ENCODE measurements at places on chromosomes 6 and 20.

- no peak for DNase-seq
Observed at GRCh38 chr6:35048031-35048613, 93.0 kb downstream of the TCP11 start.

DNA sequence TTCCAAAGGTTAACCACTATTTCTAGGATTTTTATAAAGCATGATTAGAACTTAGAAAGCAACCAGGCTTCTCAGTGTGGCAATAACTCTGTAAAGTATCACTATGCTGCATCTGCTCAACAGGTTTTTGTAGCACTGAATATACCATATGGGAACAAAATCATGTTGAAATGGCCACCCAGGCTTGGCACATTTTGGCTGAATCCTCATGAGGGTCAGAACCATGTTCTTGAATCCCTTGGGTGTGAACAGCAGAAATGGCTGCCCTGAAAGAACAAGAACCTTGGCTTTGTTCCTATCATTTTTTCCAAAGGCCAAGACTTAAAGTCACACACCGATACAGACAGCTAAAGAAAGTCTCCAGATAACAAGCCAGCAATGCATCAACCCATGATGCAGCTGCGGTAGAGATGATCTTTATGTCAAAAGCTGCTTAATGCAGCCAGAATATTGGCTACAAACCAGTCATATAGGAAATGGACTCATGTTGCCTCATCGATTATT lies 283.0 kb upstream of the NOX3 start:
- no peak for DNase-seq

DNA sequence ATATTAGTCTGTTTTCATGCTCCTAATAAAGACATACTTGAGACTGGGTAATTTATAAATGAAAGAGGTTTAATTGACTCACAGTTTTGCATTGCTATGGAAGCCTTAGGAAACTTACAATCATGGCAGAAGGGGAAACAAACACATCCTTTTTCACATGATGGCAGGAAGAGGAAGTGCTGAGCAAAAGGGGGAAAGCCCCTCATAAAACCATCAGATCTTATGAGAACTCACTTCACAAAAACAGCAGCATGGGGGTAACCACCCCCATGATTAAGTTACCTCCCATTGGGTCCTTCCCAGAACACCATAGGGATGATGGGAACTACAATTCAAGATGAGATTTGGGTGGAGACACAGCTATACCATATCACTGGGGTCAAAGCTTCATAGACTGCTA lies 254.2 kb downstream of the ERMARD start:
- no peak for DNase-seq

DNA sequence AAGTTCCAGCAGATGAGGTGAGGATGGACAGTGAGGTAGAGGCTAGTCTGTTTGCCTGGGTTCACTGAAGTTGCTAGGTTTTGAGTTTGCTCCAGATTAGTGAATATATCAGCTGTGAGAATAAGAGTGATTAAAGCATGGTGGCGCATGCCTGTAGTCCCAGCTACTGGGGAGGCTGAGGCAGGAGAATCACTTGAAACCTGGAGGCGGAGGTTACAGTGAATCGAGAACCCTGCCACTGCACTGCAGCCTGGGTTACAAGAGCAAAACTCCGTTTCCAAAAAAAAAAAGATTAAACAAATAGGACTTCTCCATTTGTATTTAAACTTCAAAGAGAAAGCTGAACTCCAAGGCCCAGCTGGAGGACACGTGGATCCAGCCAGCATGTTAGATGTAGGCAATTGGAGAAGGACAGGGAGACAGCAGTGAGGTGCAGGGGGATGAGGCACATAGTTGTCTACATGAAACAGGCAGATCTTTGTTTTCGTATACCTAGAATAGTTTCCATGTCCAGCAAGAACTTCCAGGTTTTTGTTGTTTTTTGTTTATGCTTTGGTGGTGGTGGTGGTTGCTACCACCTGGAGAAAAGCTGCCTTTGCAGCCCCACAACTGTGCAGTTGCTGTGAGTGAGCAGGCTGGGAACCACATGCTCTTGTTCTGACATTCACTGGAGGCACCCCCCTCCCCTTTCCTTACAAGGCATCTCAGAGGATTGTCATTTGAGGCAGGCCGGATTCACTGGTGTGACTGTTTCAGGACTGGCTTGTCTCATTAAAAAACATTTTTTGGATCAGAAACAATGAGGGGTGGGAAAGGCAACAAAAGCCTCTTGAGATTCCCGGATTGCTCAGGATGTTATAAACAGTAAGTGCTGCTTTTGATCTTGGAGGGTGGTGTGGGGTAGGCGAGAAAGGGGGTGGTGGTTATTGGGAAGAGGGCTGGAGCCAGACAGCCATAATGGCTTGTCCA lies 72.3 kb downstream of the JARID2 start:
- no peak for DNase-seq

GRCh38 chr6:89051676-89052075 lies 28.9 kb upstream of the PNRC1 start:
- DNase-seq, result no peak

DNA sequence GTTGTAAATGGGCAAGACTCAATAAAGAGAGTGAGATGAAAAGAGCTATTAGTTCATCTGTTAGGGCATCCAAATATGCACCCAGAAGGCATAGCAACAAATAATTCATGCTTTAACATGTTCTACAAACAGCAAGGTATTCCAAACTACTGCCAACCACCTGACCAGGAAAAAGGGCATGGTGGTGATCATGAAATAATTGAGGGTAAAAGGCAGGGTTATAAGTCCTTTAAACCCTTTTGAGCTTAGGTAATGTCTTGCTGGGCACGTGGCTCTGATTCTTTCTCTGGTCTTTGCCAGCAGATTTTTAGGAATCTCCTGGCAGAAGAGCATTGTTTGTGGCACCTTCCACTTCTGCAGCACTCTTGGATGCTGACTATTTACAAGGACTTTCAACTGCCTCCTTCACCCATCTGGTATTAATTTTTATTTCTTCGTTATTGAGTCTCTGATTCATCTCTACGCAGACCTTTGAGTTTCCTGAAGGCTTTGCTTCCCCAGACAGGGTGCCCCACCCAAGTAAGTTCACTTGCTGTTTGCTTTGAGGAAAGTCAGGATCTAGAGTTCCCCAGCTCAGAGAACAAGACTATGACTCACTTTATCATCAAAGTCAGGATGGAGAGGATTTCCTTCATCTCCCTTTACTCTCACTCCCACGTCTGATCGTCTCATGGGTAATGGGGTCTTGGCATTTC lies 83.4 kb upstream of the NEDD9 start:
- no peak for DNase-seq

DNA sequence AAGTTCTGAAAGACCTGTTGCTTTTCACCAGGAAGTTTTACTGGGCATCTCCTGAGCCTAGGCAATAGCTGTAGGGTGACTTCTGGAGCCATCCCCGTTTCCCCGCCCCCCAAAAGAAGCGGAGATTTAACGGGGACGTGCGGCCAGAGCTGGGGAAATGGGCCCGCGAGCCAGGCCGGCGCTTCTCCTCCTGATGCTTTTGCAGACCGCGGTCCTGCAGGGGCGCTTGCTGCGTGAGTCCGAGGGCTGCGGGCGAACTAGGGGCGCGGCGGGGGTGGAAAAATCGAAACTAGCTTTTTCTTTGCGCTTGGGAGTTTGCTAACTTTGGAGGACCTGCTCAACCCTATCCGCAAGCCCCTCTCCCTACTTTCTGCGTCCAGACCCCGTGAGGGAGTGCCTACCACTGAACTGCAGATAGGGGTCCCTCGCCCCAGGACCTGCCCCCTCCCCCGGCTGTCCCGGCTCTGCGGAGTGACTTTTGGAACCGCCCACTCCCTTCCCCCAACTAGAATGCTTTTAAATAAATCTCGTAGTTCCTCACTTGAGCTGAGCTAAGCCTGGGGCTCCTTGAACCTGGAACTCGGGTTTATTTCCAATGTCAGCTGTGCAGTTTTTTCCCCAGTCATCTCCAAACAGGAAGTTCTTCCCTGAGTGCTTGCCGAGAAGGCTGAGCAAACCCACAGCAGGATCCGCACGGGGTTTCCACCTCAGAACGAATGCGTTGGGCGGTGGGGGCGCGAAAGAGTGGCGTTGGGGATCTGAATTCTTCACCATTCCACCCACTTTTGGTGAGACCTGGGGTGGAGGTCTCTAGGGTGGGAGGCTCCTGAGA lies at the start of gene HFE:
Gene HFE, plus strand, starts transcription at position 146 of the 832 bp plus-strand sequence. Its CDS starts 12 bp downstream, at position 158.
- DNase-seq, result peak; percentile 23

DNA sequence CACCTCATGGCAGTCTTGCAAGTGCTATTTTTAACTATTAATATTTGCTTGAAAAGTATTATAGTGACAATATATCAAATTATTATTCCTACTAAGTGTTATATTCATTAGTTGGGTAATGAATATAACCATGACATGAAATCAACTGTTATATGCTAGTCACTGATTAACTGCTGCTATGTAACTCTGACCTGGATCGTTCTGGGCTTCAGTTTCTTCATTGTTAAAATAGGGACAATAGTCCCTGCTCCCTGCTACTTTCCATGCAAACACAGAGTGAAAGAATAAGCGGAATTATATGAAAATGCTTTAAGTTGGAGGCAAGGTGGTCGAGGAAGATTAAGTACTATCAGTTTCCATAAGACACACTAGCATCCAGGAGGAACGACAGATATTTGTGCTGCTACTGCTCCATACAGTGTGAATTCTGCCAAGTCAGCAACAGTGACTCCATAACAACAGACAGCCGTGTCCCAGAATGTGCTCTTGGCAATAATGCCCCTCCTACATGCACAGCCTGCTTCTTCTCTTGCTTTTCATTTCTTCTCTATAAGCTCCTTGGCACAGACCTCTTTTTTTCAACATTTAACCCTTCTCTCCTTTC lies 107.2 kb downstream of the CHD6 start:
- DNase-seq, result no peak

DNA sequence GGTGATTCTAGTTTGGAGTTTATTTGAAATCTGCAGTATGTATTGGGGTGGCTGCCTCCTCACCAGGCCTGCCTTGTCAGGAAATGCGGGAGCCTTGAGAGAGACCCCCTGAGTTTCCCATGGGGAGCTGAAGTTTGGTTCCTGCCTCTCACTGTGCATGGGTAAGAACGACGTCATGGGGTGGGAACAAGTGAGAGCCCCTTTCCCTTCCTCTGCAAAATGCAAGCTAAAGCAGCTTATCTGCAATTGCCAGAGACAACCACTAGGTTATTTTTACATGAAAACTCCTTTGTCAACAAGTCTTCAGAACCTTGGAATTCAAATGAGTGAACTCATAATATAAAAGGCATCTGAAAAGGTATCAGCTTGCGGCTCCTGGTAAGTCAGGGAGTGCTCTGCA lies 58.4 kb downstream of the TMEM170B start:
- DNase-seq, result no peak

DNA sequence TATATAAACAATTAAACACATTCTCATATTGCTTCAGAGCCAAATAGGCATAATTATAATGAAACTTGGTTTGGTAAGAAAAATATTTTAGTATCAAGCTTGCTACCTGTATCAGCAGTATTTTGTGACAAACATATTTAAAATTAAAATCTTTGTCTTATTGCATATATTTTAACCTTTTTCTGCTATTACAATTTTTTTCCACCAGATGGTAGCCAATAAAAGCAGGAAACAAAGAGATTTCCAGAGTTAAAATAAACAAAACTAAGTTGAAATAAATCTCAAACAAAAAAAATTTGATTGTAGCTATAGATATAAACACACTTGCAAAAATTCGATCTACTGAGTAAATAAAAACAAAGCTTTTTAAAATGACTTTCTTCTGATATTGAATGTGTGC lies 491.3 kb upstream of the GJE1 start:
- DNase-seq, result no peak

DNA sequence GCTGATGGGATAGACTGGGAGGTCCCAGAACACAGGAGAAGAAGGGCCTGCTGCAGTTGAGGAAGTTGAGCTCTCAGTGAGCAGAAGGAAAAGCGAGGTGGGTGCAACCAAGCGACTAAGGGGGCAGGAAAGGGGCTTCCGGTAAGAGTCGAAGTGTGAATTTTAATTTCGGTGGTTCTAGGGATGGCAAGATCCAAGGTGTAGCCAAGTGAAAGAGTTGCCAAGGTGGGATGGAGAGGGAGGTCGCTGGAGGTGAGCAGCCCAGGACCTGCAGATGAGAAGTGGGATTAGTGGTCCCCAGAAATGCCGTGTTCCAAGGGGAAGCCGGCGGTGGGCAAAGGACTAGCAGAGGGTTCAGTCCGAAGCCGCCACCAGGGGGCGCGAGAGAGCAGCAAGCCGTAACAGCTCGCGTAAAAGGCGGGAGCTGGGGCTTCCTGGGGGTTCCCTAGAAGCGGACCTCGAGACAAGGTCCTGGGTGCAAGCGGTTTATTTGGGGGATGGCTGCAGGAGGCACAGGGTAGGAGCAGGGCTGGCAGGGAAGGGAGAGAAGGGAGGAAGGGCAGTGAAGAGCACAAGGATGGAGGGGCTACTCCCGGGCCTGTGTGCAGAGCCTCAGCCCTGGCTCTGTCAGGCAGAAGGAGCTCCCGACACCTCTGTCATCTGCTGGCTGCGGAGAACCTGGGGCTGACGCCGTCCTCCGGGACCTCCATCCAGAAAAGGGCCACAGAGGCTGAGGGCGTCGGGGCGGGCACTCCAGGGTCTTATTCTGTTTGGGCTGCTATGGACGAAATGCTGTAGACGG lies 103.6 kb downstream of the PAX1 start:
- DNase-seq, result peak; percentile 10

DNA sequence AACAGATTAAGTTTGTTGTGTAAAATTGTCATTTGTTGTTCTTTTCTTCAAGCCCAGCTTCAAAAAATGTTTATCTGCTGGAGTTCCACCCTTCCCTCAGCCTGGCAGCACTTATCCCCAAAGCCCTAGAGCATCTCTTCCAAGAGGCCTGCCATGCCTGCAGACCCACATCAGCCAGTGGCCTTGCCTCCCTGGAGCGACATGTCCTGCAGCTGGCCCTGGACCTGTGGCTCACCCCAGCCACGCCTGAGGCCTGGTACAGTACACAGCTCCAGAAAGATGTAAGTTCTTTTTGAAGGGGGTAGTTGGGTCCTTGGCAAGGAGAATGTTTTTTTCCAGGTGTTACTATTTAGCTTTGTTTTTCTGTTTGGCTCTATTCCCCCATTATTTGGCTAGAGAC lies 124.8 kb downstream of the CD164 start:
- no peak for DNase-seq

GRCh38 chr20:18783385-18783959 lies 30.1 kb upstream of the SCP2D1 start:
- DNase-seq, result no peak

All from T-helper 2 cell treated with Interferon-gamma antibody and Interleukin-4, amounts not matched to agents 5 μg/mL and 100 μg/mL, for 36 hours (primary cell).